ENCODE measurements at places on chromosomes 1 and 21.

GRCh38 chr1:96329121-96329520, 392.5 kb upstream of the PTBP2 start:
- DNase-seq, result no peak

GRCh38 chr1:153649863-153650235, 8.7 kb upstream of the SNAPIN start:
- no peak for DNase-seq

DNA sequence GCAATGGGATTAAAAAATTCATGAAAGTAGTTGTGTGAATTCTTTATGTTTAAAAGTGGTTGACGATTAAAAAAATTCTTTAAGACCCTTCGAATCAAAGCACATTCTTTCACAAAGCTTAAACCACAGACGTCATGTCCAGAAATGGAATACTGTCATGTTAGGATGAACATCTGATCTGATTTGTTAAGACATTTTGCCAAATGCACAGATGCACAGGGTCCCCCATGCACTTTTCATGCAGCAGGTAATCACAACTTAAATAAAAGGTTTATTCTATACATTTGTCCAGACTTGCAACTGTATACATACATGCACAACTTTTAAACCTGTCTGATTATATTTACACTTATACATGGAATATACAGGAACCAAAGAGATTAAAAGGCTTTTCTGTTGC, 103.3 kb downstream of the NRIP1 start:
- DNase-seq, result no peak

- DNase-seq, result no peak
Observed at GRCh38 chr1:91278754-91279153, 125.9 kb downstream of the HFM1 start.

DNA sequence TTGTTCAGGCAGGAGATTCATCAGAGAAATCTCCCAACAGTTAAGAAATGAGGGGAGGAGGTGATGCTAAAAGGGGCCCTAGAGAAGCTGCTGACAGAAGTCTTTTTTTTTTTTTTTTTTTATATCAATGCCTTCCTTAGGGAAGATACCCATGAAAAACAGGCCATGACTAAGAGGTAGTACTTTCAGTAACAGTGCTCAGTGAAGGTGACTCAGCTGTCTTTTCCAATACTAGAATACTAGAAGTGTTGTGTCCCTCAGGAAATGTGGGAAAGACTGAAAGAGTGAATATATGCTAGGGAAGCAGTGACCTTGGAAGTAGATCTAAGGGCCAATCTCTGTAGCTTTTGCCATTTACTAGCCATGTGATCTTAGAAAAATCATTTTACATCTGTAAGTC, 52.4 kb upstream of the SLFNL1 start:
- no peak for DNase-seq

- DNase-seq, result no peak
Observed at GRCh38 chr1:71676979-71677925, 596.4 kb upstream of the ZRANB2 start.

GRCh38 chr1:230682882-230683610, 30.9 kb downstream of the AGT start:
- no peak for DNase-seq

DNA sequence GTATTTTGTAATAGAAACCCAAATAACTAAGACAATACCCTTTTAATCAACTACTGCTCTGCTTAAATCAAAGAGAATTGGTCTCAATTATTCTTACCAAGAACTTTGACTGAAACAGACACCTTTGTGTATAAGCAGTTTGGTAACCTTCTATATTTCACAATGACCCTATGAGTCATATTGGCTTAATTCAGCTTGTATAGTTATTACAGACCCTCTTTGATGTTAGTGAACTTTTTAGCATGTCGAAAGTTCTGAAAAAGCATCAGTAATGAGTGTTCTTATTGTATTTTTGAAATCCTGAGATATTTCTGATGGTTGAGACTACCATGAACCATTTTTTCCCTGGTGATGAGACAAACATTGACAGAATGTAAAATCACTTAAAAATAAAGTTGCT, 43.3 kb upstream of the RABGAP1L start:
- no peak for DNase-seq

DNA sequence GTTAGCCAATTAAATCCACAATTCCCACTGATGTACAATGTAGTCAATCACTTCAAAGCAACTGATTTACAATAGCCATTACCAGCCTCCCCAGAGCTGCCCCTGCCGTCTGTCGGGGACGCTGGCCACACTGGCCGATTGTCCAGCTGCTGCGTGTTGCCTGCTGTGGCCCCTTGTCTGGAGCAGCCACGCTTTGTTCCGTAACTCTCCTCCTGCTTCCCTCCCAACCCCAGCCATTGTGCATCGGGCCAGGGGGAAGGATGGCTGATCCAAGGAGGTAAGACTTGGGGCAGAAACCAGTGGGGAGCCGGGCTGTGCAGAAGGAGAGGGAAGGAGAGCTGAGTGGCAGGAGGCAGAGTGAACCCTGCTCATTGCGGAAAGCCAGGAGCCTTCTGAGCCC, 83.6 kb upstream of the LYST start:
- no peak for DNase-seq

GRCh38 chr1:67723620-67724019, 38.6 kb downstream of the GADD45A start:
- no peak for DNase-seq

- DNase-seq, result no peak
Observed at GRCh38 chr1:118911571-118911970, 76.6 kb downstream of the TBX15 start.

DNA sequence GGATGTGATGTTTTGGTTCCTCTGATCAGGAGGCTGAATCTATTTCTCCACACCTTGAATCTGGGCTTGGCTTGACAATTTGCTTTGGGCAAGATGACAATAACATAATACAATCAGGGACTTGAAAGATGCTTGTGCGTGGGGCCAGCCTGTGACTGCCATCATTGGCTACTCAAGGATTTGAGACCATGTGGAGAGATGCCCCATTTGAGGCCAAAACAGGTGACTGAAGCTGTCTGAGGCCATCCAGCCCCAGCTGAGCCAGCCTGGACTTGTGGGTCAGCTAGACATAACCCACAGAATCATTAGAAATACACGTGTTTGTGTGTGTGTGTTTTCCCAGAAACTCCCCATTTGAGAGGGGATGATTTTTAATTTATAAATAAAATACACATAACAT, 421.5 kb downstream of the PTPRU start:
- no peak for DNase-seq

DNA sequence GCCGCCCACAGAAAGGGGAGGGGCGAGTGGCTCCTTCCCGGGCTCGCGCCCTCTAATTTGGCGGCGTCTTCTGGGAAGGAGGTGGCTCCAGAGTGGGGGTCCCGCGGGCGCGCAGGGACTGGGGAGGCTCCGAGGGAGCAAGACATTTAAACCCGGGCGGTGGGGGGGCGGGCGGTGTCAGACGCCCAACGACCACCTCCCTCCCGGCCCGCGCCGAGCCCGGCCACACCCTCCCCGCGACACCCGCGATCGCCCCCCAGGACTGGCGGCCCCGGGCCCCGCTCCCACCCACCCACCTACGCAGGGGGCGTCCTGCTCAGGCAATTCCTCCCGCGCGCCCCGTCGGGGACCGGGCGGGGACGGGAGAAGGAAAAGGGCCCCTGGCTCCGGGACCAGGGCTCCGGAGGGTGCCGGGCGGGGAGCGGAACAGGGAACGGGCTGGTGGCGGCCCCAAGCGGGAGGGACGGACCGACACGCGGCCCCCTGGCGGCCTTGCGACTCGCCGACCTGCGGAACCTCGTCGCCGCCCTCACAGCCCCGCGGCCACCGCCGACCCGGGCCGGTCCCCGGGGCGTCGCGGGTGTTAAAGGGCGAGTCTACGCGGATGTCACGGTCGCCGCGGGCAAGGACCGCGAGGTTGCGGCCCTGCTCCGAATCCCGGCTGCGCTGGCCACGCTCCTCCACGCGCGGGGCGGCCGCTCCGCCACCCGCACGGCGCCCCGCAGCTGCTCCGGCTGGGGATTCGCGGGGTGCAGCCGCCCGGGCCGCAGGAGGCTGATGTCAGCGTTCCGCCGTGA, 94.0 kb upstream of the FMN2 start:
- DNase-seq, result no peak

DNA sequence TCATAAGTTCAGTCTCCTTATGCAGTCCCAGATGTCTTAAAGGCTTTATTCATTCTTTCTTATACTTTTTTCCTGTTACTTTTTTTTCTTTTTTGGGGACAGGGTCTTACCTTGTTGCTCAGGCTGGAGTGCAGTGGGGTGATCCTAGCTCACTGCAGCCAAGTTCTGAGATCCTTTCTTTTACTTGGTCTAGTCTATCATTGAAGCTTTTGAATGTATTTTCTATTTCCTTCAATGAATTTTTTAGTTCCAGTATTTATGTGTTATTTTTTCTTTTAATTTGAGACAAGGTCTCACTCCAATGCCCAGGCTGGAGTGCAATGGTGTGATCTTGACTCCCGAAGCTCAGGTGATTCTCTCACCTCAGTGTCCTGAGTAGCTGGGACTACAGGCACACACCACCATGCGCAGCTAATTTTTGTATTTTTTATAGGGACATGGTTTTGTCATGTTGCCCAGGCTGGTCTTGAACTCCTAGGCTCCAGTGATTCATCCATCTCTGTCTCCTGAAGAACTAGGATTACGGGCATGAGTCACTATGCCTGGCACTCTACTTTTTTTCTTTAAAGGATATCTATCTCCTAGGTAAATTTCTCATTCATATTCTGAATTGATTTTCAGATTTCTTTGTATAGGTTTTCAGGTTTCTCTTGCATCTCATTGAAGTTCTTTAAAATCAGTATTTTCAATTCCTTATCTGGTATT, 26.1 kb upstream of the GTF2B start:
- no peak for DNase-seq

DNA sequence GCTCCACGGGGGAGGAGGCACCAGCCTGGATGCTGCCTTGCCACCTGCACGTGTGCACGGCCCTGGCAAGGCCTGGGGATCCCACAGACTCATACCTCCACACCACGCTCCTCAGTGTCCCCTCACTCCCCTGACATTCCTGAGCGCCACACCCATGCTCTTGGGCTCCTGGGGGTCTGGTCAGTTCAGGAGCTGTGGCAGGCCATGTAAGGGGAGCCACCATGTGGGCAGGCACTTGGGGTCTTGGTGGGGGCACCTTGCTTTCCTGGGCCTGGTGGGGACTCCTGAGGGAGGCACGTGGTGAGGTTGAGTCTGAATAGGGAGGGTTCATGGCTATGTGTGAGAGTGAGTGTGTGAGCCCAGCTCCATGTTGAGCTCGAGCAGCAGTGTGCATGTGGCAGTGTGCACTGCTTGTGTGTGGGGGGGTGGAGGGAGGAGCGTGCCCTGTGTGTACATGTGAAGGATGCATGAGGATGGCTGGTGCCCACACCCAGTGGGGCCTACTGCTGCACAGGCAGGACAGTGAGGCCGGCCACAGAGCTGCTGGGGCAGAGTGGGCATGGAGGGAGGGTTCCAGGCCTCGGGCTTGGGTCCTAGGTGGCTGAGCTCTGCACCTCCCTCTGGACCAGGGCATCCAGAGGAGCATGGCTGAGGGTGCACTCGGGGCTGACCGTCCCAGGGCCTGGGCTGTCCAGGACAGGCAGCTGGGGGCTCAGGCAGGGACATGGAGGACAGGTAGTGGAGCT, 1.6 kb downstream of the GJC2 start:
- no peak for DNase-seq

GRCh38 chr1:113252166-113252565, 138.1 kb upstream of the MAGI3 start:
- no peak for DNase-seq

DNA sequence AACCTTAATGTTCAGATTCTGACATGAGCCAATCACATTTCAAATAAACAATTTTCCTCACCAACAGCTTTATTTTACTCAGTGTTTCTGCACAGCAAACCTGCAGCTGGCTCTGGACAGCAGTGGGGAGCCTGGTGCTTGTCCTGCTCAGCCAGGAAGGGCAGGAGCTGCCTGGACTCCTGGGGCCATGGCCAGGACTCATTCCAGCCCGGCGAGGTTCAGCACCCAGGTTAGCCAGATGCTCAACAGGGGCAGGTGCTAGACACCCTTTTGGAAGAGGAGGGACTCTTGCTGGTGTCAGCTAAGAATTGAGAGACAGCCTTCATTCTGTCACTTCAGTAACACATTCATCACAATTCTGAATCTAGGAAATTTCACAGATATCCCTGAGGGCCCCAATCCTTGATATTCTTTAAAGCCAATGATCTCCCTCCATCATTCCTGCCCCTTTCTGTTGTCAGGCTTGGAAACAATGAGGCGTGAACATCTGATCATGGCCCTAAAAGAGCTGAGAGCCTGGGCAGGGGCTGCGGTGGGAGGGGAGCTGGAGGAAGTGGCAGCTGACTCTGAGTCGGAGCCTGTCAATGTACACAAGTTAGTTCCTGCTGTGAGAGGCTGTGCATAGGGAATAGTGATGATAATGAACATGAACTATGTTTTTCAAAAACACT, 251.3 kb downstream of the SDCCAG8 start:
- no peak for DNase-seq

DNA sequence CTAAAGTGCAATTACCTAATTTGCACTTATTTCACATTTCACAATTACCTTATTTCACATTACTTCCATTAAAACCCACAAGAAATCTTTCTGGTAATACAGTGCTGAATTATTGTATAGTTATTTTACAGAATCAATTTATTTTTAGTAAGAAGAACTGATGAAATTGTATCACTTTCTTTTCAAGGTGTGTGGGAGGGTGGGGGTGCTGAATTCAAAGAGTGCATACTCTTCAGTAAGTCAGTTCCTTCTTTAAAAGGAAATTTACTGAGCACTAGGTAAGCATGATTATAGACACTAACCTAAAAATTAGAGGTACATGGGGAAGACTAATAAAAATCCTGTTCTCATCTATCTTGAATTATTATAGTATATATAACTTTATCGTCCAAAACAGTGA, 731.6 kb upstream of the ADGRL4 start:
- no peak for DNase-seq

DNA sequence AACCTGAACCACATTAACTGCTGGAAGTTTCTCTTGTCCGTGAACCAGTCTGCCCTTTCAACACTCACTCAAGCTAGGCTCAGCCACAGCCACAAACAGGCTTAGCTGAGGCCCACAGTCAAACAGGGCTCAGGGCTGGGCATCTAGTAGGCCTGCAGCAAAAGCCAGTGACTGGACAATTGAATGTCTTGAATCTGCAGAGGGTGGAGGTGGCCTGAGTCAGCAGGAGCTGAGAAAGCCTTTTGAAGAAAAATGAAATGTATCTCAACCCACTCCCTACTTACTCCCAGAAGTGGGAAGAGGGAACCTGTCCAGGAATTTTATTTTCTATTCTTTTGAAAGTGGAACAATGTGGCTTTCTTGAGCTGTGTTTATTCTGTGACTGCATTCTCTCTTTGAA, 95.4 kb downstream of the PTPRU start:
- no peak for DNase-seq

GRCh38 chr1:199058281-199058680, 419.4 kb downstream of the PTPRC start:
- DNase-seq, result no peak

GRCh38 chr21:43734131-43734927, 15.4 kb downstream of the PDXK start:
- no peak for DNase-seq

DNA sequence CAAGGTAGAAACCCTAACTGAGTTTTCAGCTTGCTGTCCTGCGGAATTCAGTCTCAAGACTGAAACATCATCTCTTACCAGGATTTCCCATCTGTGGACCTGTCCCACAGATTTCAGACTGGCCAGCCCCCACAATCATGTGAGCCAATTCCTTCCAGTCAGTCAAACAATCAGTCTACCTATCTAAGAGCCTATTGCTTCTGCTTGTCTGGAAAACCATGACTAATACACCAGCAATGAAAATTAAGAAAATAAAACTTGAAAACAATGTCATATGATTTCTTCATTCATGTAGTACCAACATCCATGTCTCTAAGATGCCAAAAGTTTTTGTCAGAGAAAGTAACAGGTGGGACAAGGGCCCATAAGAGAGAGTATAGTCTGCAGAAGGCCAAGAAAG, 57.6 kb upstream of the CRB1 start:
- no peak for DNase-seq

Data from CD4-positive, alpha-beta T cell treated with Interleukin-17A for 1 hour (primary cell).